Stimulated activated CD8-positive, alpha-beta memory T cell treated with anti-CD3 and anti-CD28 coated beads, Interleukin-12 subunit alpha, Interleukin-12 subunit beta, amount 100 ng/mL, for 1 hour (primary cell): ENCODE measurements at places on chromosomes 5 and 9.

- no peak for DNase-seq
These were observed 108.5 kb downstream of the F2RL2 start for GRCh38 chr5:76514713-76515112.

GRCh38 chr5:137282216-137282615 lies 216.9 kb downstream of the SPOCK1 start:
- no peak for DNase-seq

- no peak for DNase-seq
These were observed 19.8 kb upstream of the NTNG2 start for GRCh38 chr9:132141948-132142594.

DNA sequence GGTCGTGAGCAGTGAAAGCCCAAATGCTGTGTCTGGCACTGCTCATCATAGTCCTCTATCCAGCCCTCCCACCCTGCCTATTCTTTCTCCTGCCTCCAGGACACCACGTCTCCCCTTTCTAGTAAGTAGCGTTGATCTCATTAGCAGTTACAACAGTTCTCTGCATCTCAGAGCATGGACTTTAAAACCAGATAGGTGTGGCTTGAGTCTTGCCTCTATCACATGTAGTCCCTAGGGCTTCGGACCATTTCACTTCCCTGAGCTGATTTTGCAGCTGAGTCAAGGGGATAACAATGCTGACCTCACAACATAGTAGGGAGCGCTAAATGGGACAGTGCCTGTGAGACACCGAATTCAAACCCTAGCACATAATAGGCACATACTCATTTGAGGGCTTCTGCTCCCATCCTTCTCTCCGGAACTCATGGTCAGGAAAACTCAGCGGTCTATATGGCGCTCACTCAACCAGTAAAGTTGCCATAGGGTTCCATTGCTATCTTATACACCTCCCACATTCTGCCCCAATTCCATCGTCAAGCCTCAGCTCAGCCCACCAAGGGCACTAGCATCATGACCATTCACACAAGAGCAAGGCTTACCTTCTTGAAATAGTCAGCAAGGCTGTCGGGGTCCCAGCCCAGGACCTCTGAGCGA lies 515 bp downstream of the LCP2 start:
- no peak for DNase-seq

DNA sequence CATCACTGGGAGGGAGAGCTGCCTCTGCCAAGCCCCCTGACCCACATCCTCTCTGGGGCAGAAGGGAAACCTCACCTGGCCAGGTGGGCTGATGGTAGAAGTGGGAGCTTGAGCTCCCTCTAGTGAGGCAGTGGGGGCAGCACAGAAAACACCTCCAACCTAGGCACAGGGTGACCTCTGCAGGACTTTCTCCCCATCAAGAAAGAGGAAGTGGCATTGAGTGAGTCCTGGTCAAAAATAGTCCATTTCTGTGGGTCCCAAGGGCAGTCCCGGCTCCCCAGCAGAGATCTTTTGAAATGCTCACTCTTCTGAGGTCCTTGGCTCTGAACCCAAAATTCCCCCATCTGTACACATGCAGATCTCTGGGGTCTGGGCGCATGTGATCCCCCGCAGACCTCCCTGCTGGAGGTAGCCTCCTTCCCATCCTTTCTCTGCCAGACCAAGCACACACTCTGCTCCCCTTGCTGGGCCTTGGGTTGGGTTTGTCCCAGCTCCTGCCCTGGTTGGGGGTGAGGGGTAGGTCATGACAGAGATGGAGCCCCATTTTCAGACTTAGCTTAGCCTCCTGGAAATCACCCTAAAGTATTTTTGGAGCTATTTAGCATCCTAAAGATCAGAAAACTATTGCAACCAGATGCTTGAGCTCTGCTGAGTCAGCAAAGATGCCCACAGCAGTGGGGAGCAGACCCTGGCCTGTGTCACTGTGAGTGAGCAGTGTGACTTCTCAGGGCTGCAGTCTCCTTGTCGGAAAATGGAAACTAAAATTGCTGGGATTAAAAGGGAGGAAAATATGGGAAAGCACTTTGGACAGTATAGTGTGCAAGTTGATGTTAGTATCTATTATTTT lies 41.6 kb upstream of the LCP2 start:
- DNase-seq, result peak; percentile 45

GRCh38 chr5:106171132-106171531 lies 1499.6 kb downstream of the EFNA5 start:
- DNase-seq, result no peak

DNA sequence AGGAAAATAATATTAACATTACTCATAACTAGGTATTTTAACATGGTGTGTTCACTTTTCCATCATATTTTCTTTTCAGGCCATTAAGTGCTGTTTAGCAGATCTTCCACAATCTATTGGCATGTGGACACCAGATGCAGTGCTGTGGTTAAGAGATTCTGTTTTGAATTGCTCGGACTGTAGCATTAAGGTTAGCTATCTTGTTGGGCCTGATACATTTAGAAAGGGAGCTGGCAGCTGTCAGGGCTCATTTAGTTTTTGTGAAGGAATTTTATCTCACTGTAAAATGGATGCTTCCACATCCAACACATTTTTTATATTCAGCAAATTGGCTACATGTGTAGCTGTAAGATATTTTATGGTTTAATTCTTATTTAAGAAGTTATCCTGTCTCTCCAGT lies 20.7 kb upstream of the TMOD1 start:
- DNase-seq, result no peak

- no peak for DNase-seq
These were observed 134.9 kb downstream of the TMEM167A start for GRCh38 chr5:82942083-82942881.
